ENCODE measurements at places on chromosomes 5 and 9. TPM values are rescaled to one million over a fixed set of nuclear protein-coding genes. Genes with fewer than 3 reads are reported as not detected.

DNA sequence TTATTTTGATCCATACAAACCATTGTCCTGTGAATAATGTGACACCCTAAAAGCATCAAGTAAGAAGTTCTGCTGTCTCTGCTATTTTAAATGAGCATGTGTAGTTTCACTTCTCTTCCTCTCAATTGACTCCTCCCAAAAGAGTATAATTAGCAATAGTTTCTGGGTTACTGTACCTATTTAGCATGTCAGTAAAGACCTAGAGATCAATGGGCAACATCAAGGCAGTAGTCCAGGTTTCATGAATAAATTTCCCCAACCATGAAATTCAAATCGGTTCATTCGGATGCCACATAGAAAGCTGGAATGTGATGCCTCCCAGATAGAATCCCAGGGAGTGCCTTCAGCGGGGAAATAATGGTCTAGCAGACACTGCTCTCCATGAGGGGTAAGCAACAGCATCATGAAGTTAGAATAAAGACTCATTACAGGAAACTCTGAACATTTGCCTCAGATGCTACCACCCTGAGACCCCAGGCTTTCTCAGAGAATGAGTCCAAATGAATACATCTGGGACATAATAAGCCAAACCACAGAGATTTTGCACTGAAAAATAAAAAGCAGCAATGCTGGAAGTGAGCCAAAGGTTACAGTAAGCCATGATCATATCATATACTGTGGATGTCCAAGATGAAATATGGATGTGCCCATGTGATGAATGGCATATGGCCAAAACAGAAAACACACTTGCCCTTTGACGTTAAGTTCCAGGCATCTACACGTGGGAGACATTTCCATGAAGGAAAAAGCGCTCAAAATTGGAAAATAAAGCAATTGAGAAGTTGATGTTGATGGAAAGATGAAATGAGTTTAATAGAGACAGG is 1107.0 kb upstream of the SEMA6A start:
- H3K27me3 ChIP-seq, result no peaks in the 10 kb centered on the region
- no peak overlapping the region for H3K27ac ChIP-seq
- H3K4me3 ChIP-seq, result no peak overlapping the region
- no peaks in the 10 kb centered on the region for H3K36me3 ChIP-seq
- H3K4me1 ChIP-seq, result no peaks in the 10 kb centered on the region

DNA sequence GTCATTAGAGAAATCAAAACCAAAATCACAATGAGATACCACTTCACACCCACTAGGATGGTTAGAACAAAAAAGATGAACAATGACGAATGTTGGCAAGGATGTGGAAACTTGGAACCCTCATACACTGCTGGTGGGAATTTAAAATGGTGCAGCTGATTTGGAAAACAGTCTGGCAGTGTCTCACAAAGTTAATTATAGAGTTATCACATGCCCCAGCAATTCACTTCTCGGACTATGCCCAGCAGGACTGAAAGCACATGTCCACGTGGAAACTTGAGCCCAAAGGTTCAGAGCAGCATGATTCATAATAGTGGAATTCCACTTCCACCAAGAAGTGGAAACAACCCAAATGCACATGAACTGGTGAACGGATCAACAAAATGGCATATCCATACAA is 85.0 kb upstream of the HRH2 start:
- DNase-seq, result peak; percentile 9
- H3K36me3 ChIP-seq, result no peaks in the 10 kb centered on the region
- H3K4me3 ChIP-seq, result no peak overlapping the region
- no peak overlapping the region for H3K27ac ChIP-seq
- no peaks in the 10 kb centered on the region for H3K4me1 ChIP-seq

GRCh38 chr9:116959809-116960208 is 272.7 kb downstream of the TRIM32 start:
- no peaks in the 10 kb centered on the region for H3K4me1 ChIP-seq
- H3K36me3 ChIP-seq, result no peaks in the 10 kb centered on the region
- no peak overlapping the region for H3K27ac ChIP-seq
- no peak for DNase-seq
- H3K4me3 ChIP-seq, result no peak overlapping the region
- H3K27me3 ChIP-seq, result no peaks in the 10 kb centered on the region

- DNase-seq, result no peak
- no peak overlapping the region for H3K4me3 ChIP-seq
- no peaks in the 10 kb centered on the region for H3K27me3 ChIP-seq
- H3K36me3 ChIP-seq, result no peaks in the 10 kb centered on the region
- peaks cover 8% of the 10 kb centered on the region for H3K4me1 ChIP-seq
Measured at GRCh38 chr5:127085796-127086195, 12.5 kb upstream of the C5orf63 start.

DNA sequence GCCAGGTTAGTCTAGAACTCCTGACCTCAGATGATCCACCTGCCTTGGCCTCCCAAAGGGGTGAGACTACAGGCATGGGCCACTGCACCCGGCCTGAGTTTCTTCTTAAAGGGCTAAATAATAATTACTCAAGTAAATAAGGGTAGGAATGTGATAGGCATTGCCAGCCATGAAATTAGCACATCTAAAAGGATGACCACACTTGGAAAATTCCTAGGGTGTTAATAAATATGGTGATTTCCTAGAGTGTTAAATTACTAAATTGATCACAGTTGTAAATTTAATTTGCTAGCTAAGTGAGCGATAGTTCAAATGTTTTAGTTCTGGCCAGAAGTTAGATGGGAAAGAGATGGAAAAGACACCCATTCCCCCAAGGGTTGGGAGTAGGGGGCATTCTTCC is 53.4 kb downstream of the UBAP1 start:
- DNase-seq, result no peak
- H3K27ac ChIP-seq, result no peak overlapping the region
- H3K4me3 ChIP-seq, result no peak overlapping the region
- H3K36me3 ChIP-seq, result peaks cover 13% of the 10 kb centered on the region
- no peaks in the 10 kb centered on the region for H3K4me1 ChIP-seq

GRCh38 chr5:2119573-2119972 is 236.8 kb upstream of the IRX4 start:
- H3K27ac ChIP-seq, result no peak overlapping the region
- H3K27me3 ChIP-seq, result peaks cover 24% of the 10 kb centered on the region
- H3K4me1 ChIP-seq, result no peaks in the 10 kb centered on the region
- DNase-seq, result no peak
- no peaks in the 10 kb centered on the region for H3K36me3 ChIP-seq

DNA sequence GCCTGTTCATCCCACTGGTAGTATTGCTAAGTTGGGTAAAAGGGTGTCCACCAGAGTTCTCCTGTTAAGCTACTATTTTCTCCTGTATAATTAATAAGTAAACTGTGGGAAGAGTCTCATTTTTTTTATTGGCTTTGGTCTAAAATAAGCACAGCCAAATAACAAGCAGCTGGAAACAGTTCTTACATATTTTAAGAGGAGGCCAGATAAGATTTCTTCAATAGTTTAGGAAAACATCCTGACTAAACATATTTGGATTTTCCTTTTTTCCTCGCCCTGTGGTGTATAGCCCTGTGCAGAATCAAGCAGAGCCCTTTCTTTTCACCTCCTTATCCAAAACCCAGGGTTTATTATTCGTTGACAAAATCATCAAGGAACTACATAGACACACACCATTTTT is 122.2 kb upstream of the ZNF608 start:
- H3K27ac ChIP-seq, result no peak overlapping the region
- peaks cover 8% of the 10 kb centered on the region for H3K4me1 ChIP-seq
- H3K36me3 ChIP-seq, result no peaks in the 10 kb centered on the region

The ENTREP1 gene
- not detected for total RNA-seq

The OTP gene
- total RNA-seq, result not detected

Data from HepG2 (cell line).